ENCODE measurements at places on chromosomes 3 and 15. TPM values are rescaled to one million over a fixed set of nuclear protein-coding genes. Genes with fewer than 3 reads are reported as not detected.

ERICH6 gene
- total RNA-seq: not detected

SPSB4 gene
- total RNA-seq: not detected

DGKG gene
- total RNA-seq: 1.4 TPM

SYNPR gene
- total RNA-seq: not detected

RCN2 gene
- total RNA-seq: 39.9 TPM

LRRC15 gene
- total RNA-seq: 0.38 TPM

SMAD6 gene
- total RNA-seq: 1.7 TPM

PDZRN3 gene
- 43.2 TPM for total RNA-seq

MYL3 gene
- 0.38 TPM for total RNA-seq

UPK1B gene
- total RNA-seq: 4.0 TPM

STARD5 gene
- 16.3 TPM for total RNA-seq

IL17RB gene
- 0.57 TPM for total RNA-seq

HRG gene
- not detected for total RNA-seq

SPATA12 gene
- total RNA-seq: not detected

IGSF10 gene
- 1.8 TPM for total RNA-seq

ADAMTS9 gene
- 6.7 TPM for total RNA-seq

CEP97 gene
- 5.1 TPM for total RNA-seq

AHSG gene
- not detected for total RNA-seq

MYRIP gene
- total RNA-seq: 2.4 TPM

MOBP gene
- total RNA-seq: not detected

TMEM43 gene
- 140 TPM for total RNA-seq

ITIH4 gene
- total RNA-seq: 1.2 TPM

GOLGA6L4 gene
- 4.1 TPM for total RNA-seq

C3orf85 gene
- not detected for total RNA-seq

LOXL1 gene
- 6.7 TPM for total RNA-seq

MAP6D1 gene
- total RNA-seq: not detected

GORASP1 gene
- 49.8 TPM for total RNA-seq

MKRN3 gene
- total RNA-seq: 5.5 TPM

CAPN3 gene
- 8.8 TPM for total RNA-seq

SNX4 gene
- total RNA-seq: 39.5 TPM

Data from esophagus squamous epithelium (tissue), 5 donors.